Activated naive CD8-positive, alpha-beta T cell treated with anti-CD3 and anti-CD28 coated beads, Interleukin-2, amount 10 ng/mL, durations not matched to agents 7 days and 5 days (primary cell): ENCODE measurements at places on chromosomes 6 and 20. TPM values are rescaled to one million over a fixed set of nuclear protein-coding genes. Genes with fewer than 3 reads are reported as not detected.

The CST2 gene
- total RNA-seq, result not detected

The GSTA3 gene
- total RNA-seq, result not detected

The PEX3 gene
- total RNA-seq, result 21.0 TPM

The RNF144B gene
- total RNA-seq, result 3.6 TPM

The STK4 gene
- 229 TPM for total RNA-seq

The SCRT2 gene
- not detected for total RNA-seq

- H3K4me1 ChIP-seq, result no peaks in the 10 kb centered on the region
- no peak overlapping the region for H3K4me3 ChIP-seq
- no peaks in the 10 kb centered on the region for H3K36me3 ChIP-seq
- no peak overlapping the region for H3K27ac ChIP-seq
- no peaks in the 10 kb centered on the region for H3K27me3 ChIP-seq
These were observed 492.9 kb downstream of the PHF3 start for GRCh38 chr6:64128301-64129024.

GRCh38 chr6:56992036-56992435 lies 37.1 kb downstream of the BEND6 start:
- no peak overlapping the region for H3K4me3 ChIP-seq
- H3K27me3 ChIP-seq, result peaks cover 18% of the 10 kb centered on the region
- no peaks in the 10 kb centered on the region for H3K36me3 ChIP-seq
- H3K4me1 ChIP-seq, result no peaks in the 10 kb centered on the region

DNA sequence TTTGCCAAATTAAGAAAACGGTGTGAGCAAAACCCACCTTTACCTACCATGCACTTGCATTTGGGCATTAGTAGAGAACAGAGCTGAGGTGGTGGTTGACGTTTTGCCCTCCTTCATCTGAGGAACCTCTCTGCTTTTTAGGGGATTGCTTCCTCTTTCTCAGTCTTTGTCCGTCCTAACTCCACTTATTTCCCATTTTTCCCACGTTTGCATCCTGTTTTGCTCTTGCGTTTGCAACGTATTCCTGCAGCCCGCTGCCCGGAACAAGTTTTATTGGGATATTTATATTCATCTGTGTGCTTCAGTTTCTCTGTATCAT lies 374 bp upstream of the SERINC1 start:
- no peaks in the 10 kb centered on the region for H3K27me3 ChIP-seq
- H3K27ac ChIP-seq, result peak overlapping the region; percentile 99
- DNase-seq, result no peak
- peaks cover 16% of the 10 kb centered on the region for H3K4me1 ChIP-seq
- peak overlapping the region; percentile 98 for H3K4me3 ChIP-seq
- H3K36me3 ChIP-seq, result peaks cover 15% of the 10 kb centered on the region

GRCh38 chr6:169168302-169168630 lies 85.4 kb downstream of the THBS2 start:
- H3K36me3 ChIP-seq, result no peaks in the 10 kb centered on the region
- H3K27ac ChIP-seq, result no peak overlapping the region
- peaks cover 1% of the 10 kb centered on the region for H3K4me1 ChIP-seq
- no peak overlapping the region for H3K4me3 ChIP-seq

GRCh38 chr20:38245753-38246152 lies 14.8 kb downstream of the KIAA1755 start:
- no peak overlapping the region for H3K27ac ChIP-seq
- H3K4me3 ChIP-seq, result no peak overlapping the region
- no peaks in the 10 kb centered on the region for H3K4me1 ChIP-seq
- peaks cover 2% of the 10 kb centered on the region for H3K27me3 ChIP-seq
- H3K36me3 ChIP-seq, result no peaks in the 10 kb centered on the region

- H3K4me3 ChIP-seq, result no peak overlapping the region
- DNase-seq, result no peak
- H3K27me3 ChIP-seq, result no peaks in the 10 kb centered on the region
- peaks cover 9% of the 10 kb centered on the region for H3K4me1 ChIP-seq
- no peak overlapping the region for H3K27ac ChIP-seq
- H3K36me3 ChIP-seq, result peaks cover 2% of the 10 kb centered on the region
These were observed 31.5 kb upstream of the ADTRP start for GRCh38 chr6:11810039-11810541.

DNA sequence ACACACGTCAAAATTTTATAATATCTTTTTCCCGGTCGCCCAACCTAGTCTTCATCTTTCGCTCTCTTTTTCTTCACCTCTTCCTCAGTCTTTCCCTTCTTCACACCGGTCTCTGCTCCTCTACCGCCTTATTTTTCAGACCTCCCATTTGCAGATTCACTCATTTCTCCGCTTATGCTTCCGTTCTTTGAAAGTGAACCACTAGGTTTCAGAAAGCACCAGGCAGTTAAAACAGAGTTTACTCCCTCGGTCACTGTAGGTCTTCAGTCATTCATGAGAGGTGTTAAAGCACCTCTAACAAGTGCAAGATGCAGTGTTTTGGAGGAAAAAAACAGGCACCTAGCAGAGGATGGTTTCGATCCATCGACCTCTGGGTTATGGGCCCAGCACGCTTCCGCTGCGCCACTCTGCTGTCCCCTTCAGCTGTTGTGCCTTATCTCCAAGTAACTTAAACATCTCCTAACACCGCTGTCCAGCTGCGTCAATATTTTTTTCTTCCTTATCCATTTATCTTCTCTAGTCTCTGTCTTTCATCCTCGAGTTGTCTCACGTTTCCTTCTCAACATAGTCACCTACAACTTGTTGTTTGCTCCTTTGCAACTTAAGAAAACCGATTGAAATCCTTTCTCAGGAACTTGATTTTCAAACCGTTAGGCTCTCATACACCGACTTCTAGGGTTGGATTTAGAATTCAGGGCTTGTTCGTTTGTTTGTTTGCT lies 119.7 kb upstream of the ZNF184 start:
- peak; percentile 45 for DNase-seq
- no peak overlapping the region for H3K27ac ChIP-seq
- H3K36me3 ChIP-seq, result no peaks in the 10 kb centered on the region
- H3K27me3 ChIP-seq, result peaks cover 21% of the 10 kb centered on the region

- DNase-seq, result no peak
- peaks cover 12% of the 10 kb centered on the region for H3K4me1 ChIP-seq
- H3K27ac ChIP-seq, result no peak overlapping the region
- no peaks in the 10 kb centered on the region for H3K36me3 ChIP-seq
These were observed 967 bp downstream of the KIAA0408 start for GRCh38 chr6:127458222-127458621.

DNA sequence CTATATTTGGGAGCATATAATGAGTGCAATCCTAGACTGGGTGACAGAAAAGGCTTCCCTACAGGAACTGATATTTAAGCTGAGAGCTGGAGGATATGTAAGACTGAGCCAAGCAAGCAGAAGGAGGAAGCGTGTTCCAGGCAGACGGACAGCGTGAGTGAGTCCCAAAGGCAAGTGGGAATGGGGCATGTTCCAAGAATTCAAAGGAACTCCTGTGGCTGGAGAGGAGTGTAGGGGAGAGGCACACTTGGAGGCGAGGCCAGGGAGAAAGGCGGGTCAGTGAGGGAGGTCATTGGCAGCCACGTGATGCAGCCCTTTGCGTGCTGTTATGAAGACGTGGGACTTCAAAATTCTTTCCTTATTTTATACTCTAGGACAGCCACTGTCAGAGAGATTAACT lies 27.9 kb upstream of the SGK1 start:
- no peak for DNase-seq
- peaks cover 3% of the 10 kb centered on the region for H3K36me3 ChIP-seq
- H3K4me1 ChIP-seq, result peaks cover 10% of the 10 kb centered on the region
- no peak overlapping the region for H3K4me3 ChIP-seq
- H3K27me3 ChIP-seq, result no peaks in the 10 kb centered on the region
- H3K27ac ChIP-seq, result no peak overlapping the region

DNA sequence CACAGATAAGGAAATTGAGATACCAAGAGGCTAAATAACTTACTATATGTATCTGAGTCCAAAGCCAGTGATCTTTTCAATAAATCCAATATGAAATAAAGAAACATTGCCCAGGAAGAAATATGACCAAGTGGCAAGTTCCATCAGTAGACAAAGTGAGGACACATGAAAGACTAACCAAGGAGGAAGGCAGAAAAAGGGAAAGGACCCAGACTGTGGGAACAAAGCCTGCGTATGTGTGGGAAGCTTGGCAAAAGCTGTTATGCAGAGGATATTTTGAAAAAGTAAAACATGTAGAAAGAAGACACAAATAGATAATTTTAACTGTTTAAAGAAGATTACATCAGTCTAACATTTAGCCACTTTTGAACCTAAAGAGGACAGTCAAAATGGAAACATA lies 264.4 kb upstream of the PRDM1 start:
- H3K4me1 ChIP-seq, result no peaks in the 10 kb centered on the region
- H3K36me3 ChIP-seq, result peaks cover 2% of the 10 kb centered on the region
- no peak for DNase-seq

- no peaks in the 10 kb centered on the region for H3K4me1 ChIP-seq
- no peaks in the 10 kb centered on the region for H3K36me3 ChIP-seq
- H3K27ac ChIP-seq, result no peak overlapping the region
- no peak overlapping the region for H3K4me3 ChIP-seq
These were observed 1188.1 kb downstream of the EPHA7 start for GRCh38 chr6:92231171-92231701.

- H3K36me3 ChIP-seq, result peaks cover 12% of the 10 kb centered on the region
- no peak for DNase-seq
- H3K27me3 ChIP-seq, result no peaks in the 10 kb centered on the region
These were observed 1.6 kb downstream of the SLC44A4 start for GRCh38 chr6:31877125-31877650.

GRCh38 chr6:142045380-142046278 lies 87.1 kb upstream of the GJE1 start:
- no peaks in the 10 kb centered on the region for H3K36me3 ChIP-seq
- peaks cover 6% of the 10 kb centered on the region for H3K27me3 ChIP-seq
- no peak overlapping the region for H3K27ac ChIP-seq
- H3K4me3 ChIP-seq, result no peak overlapping the region
- no peak for DNase-seq

- no peaks in the 10 kb centered on the region for H3K27me3 ChIP-seq
- peaks cover 22% of the 10 kb centered on the region for H3K4me1 ChIP-seq
- H3K36me3 ChIP-seq, result peaks cover 13% of the 10 kb centered on the region
- DNase-seq, result peak; percentile 69
These were observed 1.4 kb upstream of the HIVEP1 start for GRCh38 chr6:12010635-12011275.

DNA sequence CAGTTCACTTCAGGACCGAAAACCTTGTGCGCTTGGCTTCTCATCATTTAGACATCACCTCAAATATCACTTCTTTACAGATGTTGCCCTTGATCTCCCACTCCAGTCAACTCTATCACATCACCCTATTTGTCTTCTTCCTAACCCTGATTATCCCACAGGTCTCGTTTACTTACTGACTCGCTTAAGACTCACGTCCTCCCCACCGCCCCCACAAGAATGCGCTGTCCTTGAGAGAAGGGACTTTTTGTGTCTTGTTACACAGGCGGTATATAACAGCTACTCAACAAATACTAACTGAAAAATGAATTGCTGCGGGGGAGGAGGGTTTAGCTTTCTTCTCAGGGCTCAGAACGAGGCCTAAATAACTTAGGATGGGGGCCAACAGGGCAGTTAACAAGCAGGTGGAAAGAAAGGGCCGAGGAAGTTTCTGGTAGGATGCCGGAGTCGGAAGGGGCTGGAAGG lies 527 bp downstream of the TOMM34 start:
- no peaks in the 10 kb centered on the region for H3K27me3 ChIP-seq
- peaks cover 51% of the 10 kb centered on the region for H3K4me1 ChIP-seq
- peak overlapping the region; percentile 95 for H3K27ac ChIP-seq
- H3K4me3 ChIP-seq, result peak overlapping the region; percentile 96
- no peak for DNase-seq

GRCh38 chr6:122872311-122872710 lies 83.3 kb downstream of the SMPDL3A start:
- H3K27me3 ChIP-seq, result peaks cover 5% of the 10 kb centered on the region
- no peak overlapping the region for H3K27ac ChIP-seq
- H3K36me3 ChIP-seq, result no peaks in the 10 kb centered on the region
- no peaks in the 10 kb centered on the region for H3K4me1 ChIP-seq
- DNase-seq, result no peak
- no peak overlapping the region for H3K4me3 ChIP-seq

DNA sequence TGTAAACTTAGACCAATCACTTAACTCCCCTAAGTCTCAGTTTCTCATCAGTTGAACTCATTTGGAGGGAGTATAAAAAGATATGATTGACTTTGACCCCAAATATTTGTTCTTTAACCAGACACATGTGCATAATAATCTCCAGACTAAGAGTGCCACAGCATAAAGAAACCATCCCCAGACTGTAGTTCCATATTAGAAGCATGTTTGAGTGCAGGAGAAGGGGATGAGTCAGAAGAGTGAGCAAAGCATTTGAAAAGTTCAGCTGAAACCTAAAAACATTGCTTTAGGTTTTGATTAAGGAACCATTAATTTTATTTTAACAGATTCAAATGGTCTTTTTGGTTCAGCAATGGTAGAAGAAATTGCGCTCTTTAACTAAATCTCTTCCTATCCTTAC lies 654.8 kb downstream of the UTRN start:
- H3K27ac ChIP-seq, result no peak overlapping the region
- peaks cover 4% of the 10 kb centered on the region for H3K27me3 ChIP-seq
- no peaks in the 10 kb centered on the region for H3K36me3 ChIP-seq
- H3K4me1 ChIP-seq, result no peaks in the 10 kb centered on the region
- no peak overlapping the region for H3K4me3 ChIP-seq

- peaks cover 20% of the 10 kb centered on the region for H3K4me1 ChIP-seq
- DNase-seq, result no peak
- peaks cover 8% of the 10 kb centered on the region for H3K36me3 ChIP-seq
- H3K4me3 ChIP-seq, result no peak overlapping the region
- no peak overlapping the region for H3K27ac ChIP-seq
These were observed 203.8 kb upstream of the LRFN2 start for GRCh38 chr6:40791004-40791403.

DNA sequence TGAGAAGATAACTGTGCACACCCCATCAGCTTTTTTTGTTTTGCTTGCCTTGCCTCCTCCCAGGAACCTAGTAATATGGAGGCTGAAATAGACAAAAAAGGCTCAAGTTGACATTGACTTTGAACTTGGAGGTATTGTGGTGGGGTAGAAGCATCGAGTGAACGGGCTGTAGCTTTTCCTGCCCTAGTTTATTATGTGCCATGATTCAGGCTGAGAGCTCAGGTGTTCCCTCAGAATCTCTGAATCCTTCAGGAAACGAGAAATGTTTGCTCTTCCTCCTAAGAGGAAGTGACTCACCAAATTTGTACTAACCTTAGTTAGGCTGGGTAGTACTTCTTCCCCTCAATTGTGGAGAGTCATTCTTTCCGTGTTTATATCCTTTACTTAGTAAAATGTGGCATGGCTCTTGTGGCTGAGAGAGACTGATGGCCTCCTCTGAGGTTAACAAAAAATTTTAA lies 98.8 kb downstream of the SASH1 start:
- H3K4me1 ChIP-seq, result peaks cover 7% of the 10 kb centered on the region
- H3K36me3 ChIP-seq, result no peaks in the 10 kb centered on the region
- H3K27me3 ChIP-seq, result peaks cover 4% of the 10 kb centered on the region
- H3K27ac ChIP-seq, result no peak overlapping the region

- no peaks in the 10 kb centered on the region for H3K27me3 ChIP-seq
- peaks cover 8% of the 10 kb centered on the region for H3K36me3 ChIP-seq
- H3K4me1 ChIP-seq, result peaks cover 22% of the 10 kb centered on the region
- no peak overlapping the region for H3K27ac ChIP-seq
- DNase-seq, result no peak
- H3K4me3 ChIP-seq, result no peak overlapping the region
These were observed 85.3 kb downstream of the ASXL1 start for GRCh38 chr20:32443386-32443974.
